ENCODE measurements at places on chromosomes 6 and 20.
A peak's percentile ranks its signal among the peaks of the same experiment; 100 is the strongest.

DNA sequence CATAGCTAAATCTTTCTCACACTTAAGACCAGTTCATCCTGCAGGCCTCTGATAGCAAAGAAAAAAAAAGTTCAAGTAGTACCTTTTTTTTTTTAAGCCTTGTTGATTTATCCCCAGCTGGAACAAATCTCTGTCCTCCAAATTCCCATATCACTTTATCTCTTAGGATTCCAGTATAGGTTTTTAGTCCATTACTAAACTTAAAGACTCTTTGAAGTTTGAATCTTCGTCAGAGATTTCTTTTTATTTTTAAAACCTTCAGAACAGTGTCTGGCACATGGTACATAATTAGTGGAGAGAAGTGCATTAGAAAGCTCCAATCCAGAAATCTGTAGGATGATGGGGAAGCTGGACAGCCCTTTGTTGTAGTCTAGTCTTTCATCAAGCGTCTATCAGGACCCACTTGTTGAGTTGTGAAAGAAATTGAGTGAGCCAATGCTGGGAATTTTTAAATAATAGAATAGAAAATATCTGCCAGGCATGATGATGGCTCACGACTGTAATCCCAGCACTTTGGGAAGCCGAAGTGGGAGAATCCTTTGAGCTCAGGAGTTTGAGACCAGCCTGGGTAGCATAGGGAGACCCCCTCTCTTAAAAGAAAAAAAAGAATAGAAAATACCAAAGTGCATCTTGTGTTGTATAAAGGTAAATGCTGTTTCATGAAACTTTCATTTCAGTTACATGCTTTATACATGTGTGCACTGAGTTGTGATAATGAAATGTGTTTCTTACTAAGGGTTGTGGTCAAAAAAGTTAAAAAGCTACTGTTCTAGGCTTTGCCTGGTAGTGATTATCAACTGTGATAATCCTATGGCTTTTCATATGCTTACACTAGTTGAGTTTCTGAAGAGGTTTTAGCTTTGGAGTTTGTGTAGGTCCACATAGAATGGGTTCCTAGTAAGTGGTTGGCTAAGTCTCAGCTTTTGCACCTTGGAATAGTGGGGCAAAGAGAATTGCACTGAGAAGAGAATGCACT lies 3.2 kb downstream of the NFYA start:
- DNase-seq, result no peak

DNA sequence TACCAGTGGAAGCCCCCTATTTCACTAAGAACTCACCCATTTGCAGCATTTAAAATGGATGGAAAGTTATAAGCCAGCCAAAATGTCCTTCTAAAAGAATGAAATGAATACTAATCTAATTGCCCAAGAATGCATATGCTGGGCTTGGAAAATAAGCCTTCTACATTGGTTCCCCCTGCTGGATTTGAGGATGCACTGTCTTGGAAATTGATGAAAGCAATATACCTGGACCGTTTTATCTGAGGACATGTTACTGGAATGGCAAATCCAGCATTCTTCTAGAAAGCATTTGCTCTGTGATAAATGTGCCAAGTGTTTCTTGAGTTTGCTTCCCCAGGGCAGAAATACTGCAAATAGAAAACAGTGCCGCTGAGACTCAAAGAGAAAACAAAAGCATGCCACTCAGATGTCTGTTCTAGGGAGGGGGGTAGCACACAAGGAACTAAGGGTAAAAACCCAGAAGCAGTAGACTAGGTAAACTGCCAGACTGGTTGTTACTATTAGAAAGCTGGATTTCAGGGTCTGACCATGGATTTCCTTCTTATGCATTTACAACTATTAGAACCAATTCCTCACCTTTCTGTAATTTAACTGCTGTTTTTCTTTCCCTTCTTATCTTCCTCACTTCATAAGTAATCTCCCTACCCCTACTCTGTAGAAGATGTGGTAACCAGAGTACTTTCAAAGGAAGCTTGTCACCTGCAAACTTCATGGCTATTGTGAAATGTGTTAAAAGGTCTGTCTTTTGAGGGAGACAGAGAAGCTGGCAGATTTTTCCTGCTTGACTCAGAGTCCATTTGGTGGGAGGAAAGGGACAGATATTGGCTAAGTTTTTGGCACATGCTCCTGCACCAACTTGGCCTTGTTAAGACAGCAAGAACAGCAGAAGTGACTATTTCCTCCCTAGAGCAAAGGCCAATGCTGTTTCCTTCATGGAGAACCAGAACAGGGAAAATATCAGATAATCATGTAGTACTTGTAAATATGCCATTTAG lies 642.6 kb downstream of the KIF16B start:
- DNase-seq, result peak; percentile 55

GRCh38 chr6:168157272-168158212 lies 78.5 kb upstream of the FRMD1 start:
- DNase-seq, result peak; percentile 30

- DNase-seq, result peak; percentile 66
Measured at GRCh38 chr6:1604158-1605003, 5.3 kb upstream of the FOXC1 start.

- DNase-seq, result no peak
Measured at GRCh38 chr6:45532721-45533210, 155.0 kb upstream of the SUPT3H start.

- DNase-seq, result no peak
Measured at GRCh38 chr20:44700306-44700705, 14.9 kb upstream of the CCN5 start.

GRCh38 chr6:150536835-150537234 lies 62.9 kb upstream of the PLEKHG1 start:
- DNase-seq, result no peak

GRCh38 chr20:53948383-53949318 lies 121.7 kb downstream of the BCAS1 start:
- no peak for DNase-seq

- DNase-seq, result no peak
Measured at GRCh38 chr6:144410059-144410458, 124.9 kb downstream of the UTRN start.

- no peak for DNase-seq
Measured at GRCh38 chr6:163199371-163199770, 215.1 kb upstream of the QKI start.

GRCh38 chr6:155108070-155108820 lies 113.1 kb downstream of the TIAM2 start:
- DNase-seq, result no peak

DNA sequence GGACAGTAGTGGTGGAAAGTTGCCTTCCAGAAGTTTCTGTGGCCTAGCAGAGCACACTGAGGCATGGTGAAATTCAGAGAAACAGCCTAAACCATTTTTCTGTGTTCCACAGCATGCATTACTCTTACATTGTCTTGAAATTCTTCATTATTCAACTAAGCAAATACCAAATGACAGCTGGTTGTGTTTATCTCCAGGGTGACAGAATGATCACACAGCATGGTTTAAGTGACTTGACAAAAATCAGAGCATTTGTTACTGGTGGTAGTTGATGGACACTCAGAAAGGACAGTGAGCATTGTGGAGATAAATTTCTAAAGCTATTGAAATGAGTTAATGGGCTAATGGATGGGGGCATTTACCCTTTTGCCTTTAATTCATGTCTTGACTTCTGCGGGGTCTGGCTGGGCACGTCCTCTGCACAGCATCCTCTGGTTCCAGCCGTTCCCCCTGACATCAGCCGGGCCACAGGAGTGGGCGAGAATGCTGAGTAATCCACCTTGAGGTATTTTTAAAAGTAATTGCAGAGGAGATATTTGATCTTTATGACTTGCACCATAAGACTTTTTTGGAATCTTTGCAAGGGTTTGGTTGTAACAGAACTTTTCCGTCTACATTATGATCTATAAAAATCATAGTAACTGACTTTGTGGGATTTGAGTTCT lies 78.9 kb upstream of the SCP2D1 start:
- DNase-seq, result no peak

GRCh38 chr6:12007473-12007872 lies 4.6 kb upstream of the HIVEP1 start:
- DNase-seq, result no peak

- peak; percentile 80 for DNase-seq
Measured at GRCh38 chr6:150857062-150857944, 8.2 kb upstream of the MTHFD1L start.

- no peak for DNase-seq
Measured at GRCh38 chr6:108884211-108885059, 36.2 kb downstream of the ARMC2 start.

DNA sequence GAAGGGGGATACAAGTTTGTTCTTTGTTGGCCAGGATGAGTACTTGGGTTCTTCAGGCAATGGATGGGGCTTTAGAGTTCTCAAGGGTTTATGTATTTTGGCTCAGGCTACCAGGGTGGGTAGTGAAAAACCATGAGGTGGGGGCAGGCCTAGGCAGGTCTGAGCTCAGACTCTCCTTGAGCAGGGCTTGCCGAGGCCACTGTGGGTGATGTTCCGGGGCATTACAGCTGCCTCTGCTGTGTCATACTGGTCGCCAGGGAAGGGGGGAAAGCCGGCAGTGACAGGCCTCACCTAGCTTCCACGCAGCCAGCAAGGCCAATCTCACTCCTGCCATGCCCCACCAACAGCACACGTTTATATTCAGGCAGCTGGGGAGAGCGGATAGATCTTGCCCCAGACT lies 79.6 kb downstream of the BCKDHB start:
- DNase-seq, result no peak

- no peak for DNase-seq
Measured at GRCh38 chr20:61789329-61789728, 276.4 kb downstream of the TAF4 start.

GRCh38 chr6:119137194-119138072 lies 59.0 kb upstream of the FAM184A start:
- DNase-seq, result no peak

- DNase-seq, result no peak
Measured at GRCh38 chr20:23022849-23023248, 12.3 kb upstream of the SSTR4 start.

DNA sequence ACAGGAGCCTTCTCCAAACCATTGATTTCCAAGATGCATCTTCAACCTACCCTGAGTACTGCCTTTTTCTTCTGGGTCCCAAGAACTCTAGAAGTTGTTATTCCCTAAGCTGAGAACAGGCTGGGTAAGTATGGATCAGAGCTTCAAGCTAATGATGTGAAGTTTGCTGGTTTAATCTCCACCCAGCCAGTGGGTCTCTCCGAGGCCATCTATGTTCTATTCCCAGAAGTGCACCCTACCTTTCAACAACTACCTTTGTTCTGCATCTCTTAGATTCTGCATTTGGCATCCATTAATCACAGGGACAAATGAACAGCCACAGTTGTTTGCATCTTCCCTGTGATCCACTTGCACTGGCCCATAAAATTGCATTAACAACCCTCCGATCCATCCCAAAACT lies 246.2 kb downstream of the HIVEP2 start:
- DNase-seq, result no peak

- no peak for DNase-seq
Measured at GRCh38 chr6:27777126-27777525, 135.1 kb downstream of the OR2B2 start.

GRCh38 chr6:119132261-119132981 lies 54.0 kb upstream of the FAM184A start:
- DNase-seq, result no peak

All from SJSA1 (cell line).